ENCODE measurements at places on chromosomes 3 and 15.
A peak's percentile ranks its signal among the peaks of the same experiment; 100 is the strongest.

DNA sequence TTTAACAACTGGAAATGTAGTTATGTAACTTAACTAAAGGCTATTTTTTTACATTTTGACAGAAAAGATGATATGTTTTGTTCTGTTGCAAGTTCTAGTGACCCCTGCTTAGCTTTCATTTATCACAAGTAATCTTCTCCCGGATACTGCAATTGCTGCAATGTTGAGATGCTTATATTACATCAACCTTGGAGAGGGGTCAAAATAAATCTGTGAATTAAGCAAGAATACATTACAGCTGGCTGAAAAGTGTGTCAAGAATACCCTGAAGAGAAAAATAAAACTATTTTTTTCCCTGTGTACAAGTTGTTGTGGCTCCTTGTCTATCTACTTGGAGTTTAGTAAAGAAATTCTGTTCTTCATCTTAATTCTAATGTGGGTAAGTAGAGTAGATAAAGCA, 232.1 kb upstream of the GOLIM4 start:
- H3K27me3 ChIP-seq = no peaks in the 10 kb centered on the region
- H3K36me3 ChIP-seq = no peaks in the 10 kb centered on the region
- H3K4me1 ChIP-seq = no peaks in the 10 kb centered on the region
- no peak overlapping the region for H3K4me3 ChIP-seq

- peak overlapping the region; percentile 96 for H3K27ac ChIP-seq
- DNase-seq = no peak
- peaks cover 94% of the 10 kb centered on the region for H3K4me1 ChIP-seq
Observed at GRCh38 chr15:31357148-31357547, 30.5 kb downstream of the KLF13 start.

DNA sequence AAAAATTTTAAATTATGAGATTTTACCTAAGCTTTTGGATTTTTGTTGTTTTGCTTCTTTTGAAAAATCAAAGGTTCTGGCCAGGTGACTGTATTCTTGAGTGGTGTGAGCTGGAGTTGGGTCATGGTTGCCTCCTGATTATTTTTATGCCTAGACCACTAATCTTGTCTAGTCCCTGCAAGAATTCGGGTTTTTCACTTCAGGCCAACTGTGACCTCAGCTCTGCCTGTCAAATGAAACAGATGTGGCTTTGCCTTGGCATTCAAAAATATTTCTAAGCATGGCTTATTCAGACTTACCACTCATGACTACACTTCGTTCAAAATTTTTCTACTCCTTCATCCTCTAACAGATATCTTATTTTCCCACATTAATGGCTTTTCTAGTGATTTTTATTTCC, 25.4 kb upstream of the CDV3 start:
- no peak overlapping the region for H3K4me3 ChIP-seq
- no peaks in the 10 kb centered on the region for H3K4me1 ChIP-seq
- no peak for DNase-seq
- H3K36me3 ChIP-seq = no peaks in the 10 kb centered on the region

DNA sequence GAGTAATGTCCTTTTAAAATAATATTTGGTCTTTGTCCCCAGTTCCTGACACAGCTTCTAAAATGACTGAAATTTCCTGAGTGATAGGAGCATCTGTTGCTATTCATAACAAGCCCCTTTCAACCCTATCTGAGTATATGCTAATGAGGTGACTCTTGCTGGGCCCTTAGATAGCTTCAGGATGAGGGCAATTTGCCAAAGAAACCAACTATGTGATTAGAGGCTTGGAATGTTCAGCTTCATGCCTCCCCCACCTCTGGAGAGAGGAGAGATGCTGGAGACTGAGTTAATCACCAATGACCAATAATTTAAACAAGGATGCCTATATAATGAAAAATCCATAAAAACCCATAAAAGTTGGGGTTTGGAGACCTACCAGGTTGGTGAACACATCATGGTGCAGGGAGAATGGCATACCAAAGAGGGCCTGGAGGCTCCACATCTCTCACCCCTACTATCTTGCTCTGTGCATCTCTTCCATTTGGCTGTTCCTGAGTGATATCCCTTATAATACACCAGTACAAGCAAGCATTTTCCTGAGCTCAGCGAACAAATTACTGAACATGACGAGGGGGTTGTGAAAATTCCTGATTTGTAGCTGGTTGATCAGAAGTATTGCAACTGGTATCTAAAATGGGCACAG, 189.2 kb downstream of the ECT2 start:
- no peak overlapping the region for H3K4me3 ChIP-seq
- H3K27me3 ChIP-seq = peaks cover 2% of the 10 kb centered on the region
- no peak for DNase-seq
- no peaks in the 10 kb centered on the region for H3K36me3 ChIP-seq
- no peak overlapping the region for H3K27ac ChIP-seq

GRCh38 chr3:171677706-171678105, 132.6 kb downstream of the PLD1 start:
- no peaks in the 10 kb centered on the region for H3K4me1 ChIP-seq
- DNase-seq = no peak
- peaks cover 7% of the 10 kb centered on the region for H3K27me3 ChIP-seq
- H3K27ac ChIP-seq = no peak overlapping the region
- H3K36me3 ChIP-seq = no peaks in the 10 kb centered on the region
- H3K4me3 ChIP-seq = no peak overlapping the region

DNA sequence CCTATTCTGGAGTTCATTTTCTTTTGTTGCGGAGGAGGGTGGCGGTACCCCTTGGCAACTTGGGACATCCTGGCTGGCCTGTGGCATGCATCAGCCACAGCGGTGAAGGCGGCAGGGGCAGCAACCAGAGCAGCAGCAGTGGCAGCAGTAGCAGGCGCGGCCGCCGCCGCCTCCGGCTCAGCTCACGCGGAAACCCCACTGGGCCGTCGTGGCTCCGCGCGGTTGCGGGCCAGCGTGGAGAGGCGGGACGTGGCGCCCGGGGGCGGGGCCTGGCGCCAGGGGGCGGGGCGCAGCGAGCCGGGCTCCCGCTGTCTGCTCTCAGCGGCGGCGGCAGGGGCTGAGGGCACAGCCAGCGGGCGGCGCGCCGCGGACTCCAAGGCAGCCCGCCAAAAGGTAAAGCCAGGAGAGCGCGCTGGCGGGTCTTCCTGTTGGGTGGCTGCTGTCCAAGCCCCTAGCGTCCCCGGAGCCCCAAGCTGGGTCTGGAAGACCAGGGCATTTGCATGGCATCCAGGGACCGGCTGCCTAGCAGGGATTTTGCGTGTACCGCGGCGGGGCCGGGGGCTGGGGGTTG, 334.4 kb upstream of the THRB start:
- no peaks in the 10 kb centered on the region for H3K36me3 ChIP-seq
- no peak overlapping the region for H3K27ac ChIP-seq
- DNase-seq = no peak
- peaks cover 19% of the 10 kb centered on the region for H3K27me3 ChIP-seq

DNA sequence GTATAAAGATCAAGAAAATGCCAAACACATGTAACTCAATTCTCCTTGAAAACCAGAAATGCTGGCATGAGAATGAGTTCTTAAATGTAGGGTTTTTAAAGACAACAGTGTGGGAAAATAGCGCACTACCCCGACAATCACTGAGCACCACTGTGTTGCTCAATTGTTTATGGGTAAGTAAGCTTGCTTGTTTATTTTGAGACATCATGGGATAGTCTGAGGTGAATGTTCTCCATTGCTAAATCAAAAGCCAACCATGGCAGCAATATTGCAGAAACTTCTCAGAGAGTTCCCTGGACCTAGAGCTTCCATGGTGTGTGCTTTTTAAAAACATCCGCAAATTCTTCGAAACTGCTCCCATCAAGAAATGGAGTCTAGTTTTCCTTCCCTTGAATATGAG, 62.7 kb downstream of the CERS3 start:
- H3K27me3 ChIP-seq = no peaks in the 10 kb centered on the region
- peaks cover 8% of the 10 kb centered on the region for H3K4me1 ChIP-seq
- H3K4me3 ChIP-seq = no peak overlapping the region
- H3K27ac ChIP-seq = no peak overlapping the region

DNA sequence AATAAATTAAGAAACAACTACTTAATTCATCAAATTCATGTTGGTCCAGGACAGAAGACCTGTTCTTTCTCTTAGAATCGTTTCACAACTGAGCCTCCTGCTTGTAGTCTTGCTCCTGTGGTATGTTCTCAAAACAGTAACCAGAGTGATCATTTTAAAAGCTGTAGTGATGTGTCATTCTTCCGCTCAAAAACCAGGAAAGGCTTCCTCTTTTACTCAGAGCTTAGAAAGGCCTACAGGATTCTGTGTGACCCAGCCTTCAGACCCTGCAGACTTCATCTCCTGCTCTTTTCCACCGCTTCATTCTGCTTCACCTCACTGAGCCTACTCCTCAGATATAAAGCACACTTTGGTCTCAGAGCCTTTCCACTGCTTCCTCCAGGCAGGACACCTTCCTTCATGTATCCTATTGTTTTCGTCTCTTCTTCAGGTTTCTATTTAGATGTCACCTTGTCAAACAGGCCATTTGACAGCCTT, 22.7 kb downstream of the ST6GAL1 start:
- DNase-seq = peak; percentile 16
- no peaks in the 10 kb centered on the region for H3K27me3 ChIP-seq
- H3K27ac ChIP-seq = peak overlapping the region; percentile 89
- peak overlapping the region; percentile 59 for H3K4me3 ChIP-seq
- H3K36me3 ChIP-seq = peaks cover 71% of the 10 kb centered on the region

DNA sequence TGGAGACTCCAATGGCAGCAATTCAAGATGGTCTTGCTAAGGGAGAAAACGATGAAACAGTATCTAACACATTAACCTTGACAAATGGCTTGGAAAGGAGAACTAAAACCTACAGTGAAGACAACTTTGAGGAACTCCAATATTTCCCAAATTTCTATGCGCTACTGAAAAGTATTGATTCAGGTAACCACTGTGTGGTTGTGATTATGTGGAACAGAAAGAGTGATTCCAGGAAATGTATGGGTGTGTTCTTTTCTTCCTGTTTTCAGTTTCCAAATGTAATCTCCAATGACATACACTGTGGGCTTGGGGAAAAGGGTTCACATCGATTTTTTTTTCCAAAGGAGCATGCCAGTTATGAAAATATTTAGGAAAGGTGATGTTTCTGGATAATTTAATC, 10.9 kb downstream of the SCG3 start:
- peaks cover 22% of the 10 kb centered on the region for H3K27me3 ChIP-seq
- DNase-seq = no peak
- H3K4me1 ChIP-seq = peaks cover 28% of the 10 kb centered on the region
- H3K27ac ChIP-seq = no peak overlapping the region

- peaks cover 10% of the 10 kb centered on the region for H3K36me3 ChIP-seq
- no peaks in the 10 kb centered on the region for H3K27me3 ChIP-seq
- peaks cover 38% of the 10 kb centered on the region for H3K4me1 ChIP-seq
- no peak for DNase-seq
Observed at GRCh38 chr3:12982619-12983101, 90.6 kb downstream of the IQSEC1 start.

All from activated T-helper 1 cell treated with anti-CD3 and anti-CD28 coated beads, Interleukin-12 subunit alpha, Interleukin-12 subunit beta, Interleukin-2, Interleukin-4 antibody, amounts not matched to agents 30 ng/mL and 10 ng/mL and 1 ng/mL, durations not matched to agents 14 hours and 24 hours and 36 hours (primary cell).